ENCODE measurements at places on chromosomes 7 and 10. TPM values are rescaled to one million over a fixed set of nuclear protein-coding genes. Genes with fewer than 3 reads are reported as not detected.
A peak's percentile ranks its signal among the peaks of the same experiment; 100 is the strongest.

The MKI67 gene
- total RNA-seq: under 0.01 TPM

The MRLN gene
- not detected for total RNA-seq

The ASZ1 gene
- total RNA-seq: not detected

The GPC2 gene
- 3.1 TPM for total RNA-seq

DNA sequence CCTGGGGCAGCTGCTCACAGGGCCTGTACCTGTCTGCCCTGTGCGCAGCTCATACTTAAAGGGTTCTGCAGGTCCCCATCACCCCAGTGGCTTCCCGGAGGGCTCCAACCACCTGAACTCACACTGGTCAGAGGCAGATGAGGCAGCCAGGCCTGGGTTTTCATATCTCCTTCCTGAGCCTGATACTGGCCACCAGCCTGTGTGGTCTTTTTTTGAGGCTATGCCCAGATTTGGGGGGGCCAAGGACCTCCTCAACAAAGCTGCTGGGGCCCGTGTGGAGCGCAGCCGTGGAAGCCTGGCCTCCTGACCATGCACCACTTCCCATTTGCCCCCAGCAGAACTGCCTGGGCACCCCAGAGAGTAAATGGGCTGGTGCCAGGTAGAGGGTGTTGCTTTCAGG is 25.7 kb downstream of the PNLIPRP2 start:
- H3K36me3 ChIP-seq: no peaks in the 10 kb centered on the region
- no peaks in the 10 kb centered on the region for H3K27me3 ChIP-seq
- H3K27ac ChIP-seq: no peak overlapping the region

GRCh38 chr10:130631142-130632096 is 495.2 kb downstream of the GLRX3 start:
- peak; percentile 10 for DNase-seq
- H3K36me3 ChIP-seq: no peaks in the 10 kb centered on the region
- H3K4me1 ChIP-seq: no peaks in the 10 kb centered on the region
- no peaks in the 10 kb centered on the region for H3K27me3 ChIP-seq

GRCh38 chr10:78620985-78621799 is 447.6 kb upstream of the ZMIZ1 start:
- H3K27me3 ChIP-seq: no peaks in the 10 kb centered on the region
- DNase-seq: no peak
- no peak overlapping the region for H3K27ac ChIP-seq
- H3K36me3 ChIP-seq: no peaks in the 10 kb centered on the region

DNA sequence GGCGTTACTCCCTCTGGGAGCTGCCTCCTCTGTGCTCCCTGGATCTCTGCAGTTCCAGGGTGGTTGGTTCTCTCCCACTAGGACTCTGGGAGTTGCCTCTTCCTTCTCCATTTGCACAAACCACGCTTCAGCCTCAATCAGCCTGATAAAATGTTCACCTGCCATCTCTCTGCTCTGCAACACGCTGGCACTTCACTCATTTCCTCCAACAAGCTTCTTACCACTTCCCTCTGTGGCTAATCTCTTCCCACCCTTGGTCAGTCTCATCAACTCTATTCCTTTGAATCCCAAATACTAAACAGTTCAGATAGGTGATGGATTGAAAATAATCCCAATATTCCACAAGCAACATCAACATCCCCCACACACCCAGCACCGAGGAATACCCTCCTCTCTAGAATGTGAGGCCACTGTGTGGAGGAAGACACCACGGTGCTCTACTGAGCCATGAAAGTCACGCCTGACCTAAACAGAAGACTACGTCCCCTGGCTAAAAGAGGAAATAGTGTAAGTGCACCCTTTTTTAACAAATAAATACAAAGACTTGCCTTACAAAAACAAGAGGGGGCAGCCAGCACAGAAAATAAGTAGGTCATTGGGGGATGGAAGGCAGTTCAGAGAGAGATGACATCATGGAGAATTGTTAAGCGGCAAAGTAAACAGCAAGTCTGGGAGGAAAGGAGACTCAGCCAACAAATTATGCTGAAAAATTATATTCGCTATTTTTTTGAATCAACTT is 1.9 kb upstream of the FAM170B start:
- H3K4me1 ChIP-seq: peaks cover 9% of the 10 kb centered on the region
- H3K27ac ChIP-seq: no peak overlapping the region
- H3K4me3 ChIP-seq: no peak overlapping the region
- DNase-seq: no peak
- no peaks in the 10 kb centered on the region for H3K36me3 ChIP-seq

GRCh38 chr10:120942806-120943413 is 91.7 kb downstream of the WDR11 start:
- no peak overlapping the region for H3K27ac ChIP-seq
- H3K4me1 ChIP-seq: no peaks in the 10 kb centered on the region
- no peaks in the 10 kb centered on the region for H3K27me3 ChIP-seq
- H3K36me3 ChIP-seq: no peaks in the 10 kb centered on the region

GRCh38 chr7:55237156-55237893 is 127.8 kb upstream of the LANCL2 start:
- H3K27me3 ChIP-seq: no peaks in the 10 kb centered on the region
- H3K36me3 ChIP-seq: no peaks in the 10 kb centered on the region
- no peak overlapping the region for H3K4me3 ChIP-seq
- H3K27ac ChIP-seq: no peak overlapping the region

DNA sequence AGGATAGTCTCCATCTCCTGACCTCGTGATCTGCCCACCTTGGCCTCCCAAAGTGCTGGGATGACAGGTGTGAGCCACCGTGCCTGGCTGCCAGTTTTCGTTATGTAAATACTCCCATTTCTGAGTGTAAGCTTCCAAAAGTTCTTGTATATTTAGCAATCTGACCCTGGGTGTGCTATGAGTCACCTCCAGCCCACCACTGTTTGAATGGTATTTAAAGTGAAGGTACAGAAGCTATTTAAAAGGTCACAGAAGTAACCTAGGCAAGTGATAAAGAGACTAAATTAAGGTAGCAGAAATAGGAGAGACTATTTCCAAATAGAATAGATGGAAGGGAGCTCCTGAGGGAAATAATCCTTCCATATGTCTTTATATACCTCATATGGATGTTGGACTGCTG is 3.9 kb upstream of the ANKRD7 start:
- no peaks in the 10 kb centered on the region for H3K36me3 ChIP-seq
- H3K27ac ChIP-seq: no peak overlapping the region
- H3K4me3 ChIP-seq: no peak overlapping the region
- H3K4me1 ChIP-seq: no peaks in the 10 kb centered on the region
- no peak for DNase-seq
- no peaks in the 10 kb centered on the region for H3K27me3 ChIP-seq

GRCh38 chr10:98567391-98568133 is 120.8 kb upstream of the HPS1 start:
- H3K4me3 ChIP-seq: no peak overlapping the region
- no peak for DNase-seq
- no peaks in the 10 kb centered on the region for H3K36me3 ChIP-seq
- H3K4me1 ChIP-seq: no peaks in the 10 kb centered on the region
